ENCODE measurements at places on chromosomes 3 and 15.

GRCh38 chr3:151379083-151379734 is 5.3 kb downstream of the P2RY12 start:
- DNase-seq: no peak

DNA sequence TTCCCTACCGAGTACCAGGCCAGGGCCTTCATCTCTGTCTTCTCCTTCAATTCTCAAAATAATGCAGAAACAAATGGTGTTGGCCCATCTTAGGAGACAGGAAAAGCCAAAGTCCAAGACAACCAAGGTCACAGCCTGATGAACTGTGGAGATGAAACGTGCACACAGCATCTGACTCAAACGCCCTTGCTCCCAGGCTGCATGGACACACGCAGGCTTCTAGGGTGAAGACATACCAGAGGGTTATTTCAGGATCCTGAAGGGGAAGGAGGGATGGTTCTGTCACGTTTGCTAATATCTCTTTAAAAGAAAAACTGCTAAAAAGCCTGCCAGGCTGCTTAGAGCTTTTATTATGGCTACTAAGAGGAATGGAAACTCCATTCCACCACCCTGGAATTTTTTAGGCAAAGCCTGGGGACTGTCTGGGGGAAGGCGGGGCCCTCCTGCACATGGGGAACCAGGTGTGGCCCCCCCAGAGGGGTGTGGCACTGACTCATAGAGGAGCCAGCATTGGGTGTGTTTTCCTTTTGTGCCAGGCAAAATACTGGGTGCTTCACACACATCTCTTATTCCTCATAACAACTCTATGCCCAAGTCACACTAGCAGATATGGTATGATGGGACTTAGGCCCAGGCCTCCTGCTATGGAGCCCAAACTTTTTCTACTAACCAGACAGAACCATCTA is 62.9 kb downstream of the UMPS start:
- no peak for DNase-seq

DNA sequence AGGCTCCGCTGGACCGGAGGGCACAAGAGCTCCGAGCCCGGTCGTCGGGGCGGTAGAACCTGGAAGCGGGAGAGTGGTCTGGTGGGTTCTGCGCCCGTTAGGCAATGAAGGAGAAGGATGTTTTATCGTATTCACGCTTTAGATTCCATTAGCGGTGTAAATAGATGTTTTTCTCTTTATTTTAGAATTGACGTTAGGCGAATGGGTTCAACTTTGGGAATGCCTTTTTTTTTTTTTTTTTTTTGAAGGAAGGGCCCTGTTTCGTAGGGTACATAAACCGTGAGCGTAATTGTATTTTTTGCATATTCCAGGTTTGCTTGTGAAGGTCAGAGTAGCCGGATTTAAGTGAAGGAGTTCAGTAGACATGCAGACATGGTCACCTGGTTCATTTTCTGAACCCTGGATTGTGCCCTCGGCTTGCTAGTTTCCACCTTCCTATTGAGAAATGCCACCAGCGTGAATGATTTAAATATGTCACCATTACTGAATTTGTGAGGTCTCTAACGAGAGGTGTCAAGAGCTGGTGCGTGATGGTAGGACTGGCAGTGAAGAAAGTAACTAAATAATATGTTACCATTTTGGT is 808 bp downstream of the RBM6 start:
- no peak for DNase-seq

GRCh38 chr15:66849746-66850077 is 147.7 kb downstream of the SMAD6 start:
- no peak for DNase-seq

GRCh38 chr3:177835008-177835407 is 637.7 kb upstream of the TBL1XR1 start:
- no peak for DNase-seq

- no peak for DNase-seq
These were observed 14.0 kb downstream of the FBXL22 start for GRCh38 chr15:63611177-63611576.

GRCh38 chr3:123961508-123961856 is 453 bp upstream of the CCDC14 start:
- DNase-seq: no peak

GRCh38 chr3:32143849-32144757 is 37.7 kb downstream of the GPD1L start:
- DNase-seq: peak; percentile 85

DNA sequence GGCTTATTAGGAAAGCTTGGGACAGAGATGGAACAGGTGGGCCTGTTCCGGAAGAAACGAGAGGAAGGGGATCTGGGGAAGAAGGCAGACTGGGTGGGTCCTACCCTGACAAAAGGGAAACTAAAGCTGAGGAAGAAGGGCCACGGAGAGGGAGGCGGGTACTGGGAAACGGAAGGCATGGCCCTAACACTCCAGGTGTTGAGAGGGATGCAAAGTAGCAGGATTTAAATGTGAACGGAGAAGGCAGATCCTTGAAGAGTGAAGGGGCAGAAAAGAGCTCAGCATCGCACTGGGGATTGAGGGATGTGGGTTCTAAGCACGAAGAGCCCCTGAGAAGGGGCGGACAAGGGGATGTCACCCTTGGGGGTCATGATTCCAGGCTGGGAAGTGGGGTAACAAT is 735 bp downstream of the STIMATE start:
- no peak for DNase-seq

GRCh38 chr15:50358845-50359244 is 3.8 kb upstream of the GABPB1 start:
- DNase-seq: no peak

DNA sequence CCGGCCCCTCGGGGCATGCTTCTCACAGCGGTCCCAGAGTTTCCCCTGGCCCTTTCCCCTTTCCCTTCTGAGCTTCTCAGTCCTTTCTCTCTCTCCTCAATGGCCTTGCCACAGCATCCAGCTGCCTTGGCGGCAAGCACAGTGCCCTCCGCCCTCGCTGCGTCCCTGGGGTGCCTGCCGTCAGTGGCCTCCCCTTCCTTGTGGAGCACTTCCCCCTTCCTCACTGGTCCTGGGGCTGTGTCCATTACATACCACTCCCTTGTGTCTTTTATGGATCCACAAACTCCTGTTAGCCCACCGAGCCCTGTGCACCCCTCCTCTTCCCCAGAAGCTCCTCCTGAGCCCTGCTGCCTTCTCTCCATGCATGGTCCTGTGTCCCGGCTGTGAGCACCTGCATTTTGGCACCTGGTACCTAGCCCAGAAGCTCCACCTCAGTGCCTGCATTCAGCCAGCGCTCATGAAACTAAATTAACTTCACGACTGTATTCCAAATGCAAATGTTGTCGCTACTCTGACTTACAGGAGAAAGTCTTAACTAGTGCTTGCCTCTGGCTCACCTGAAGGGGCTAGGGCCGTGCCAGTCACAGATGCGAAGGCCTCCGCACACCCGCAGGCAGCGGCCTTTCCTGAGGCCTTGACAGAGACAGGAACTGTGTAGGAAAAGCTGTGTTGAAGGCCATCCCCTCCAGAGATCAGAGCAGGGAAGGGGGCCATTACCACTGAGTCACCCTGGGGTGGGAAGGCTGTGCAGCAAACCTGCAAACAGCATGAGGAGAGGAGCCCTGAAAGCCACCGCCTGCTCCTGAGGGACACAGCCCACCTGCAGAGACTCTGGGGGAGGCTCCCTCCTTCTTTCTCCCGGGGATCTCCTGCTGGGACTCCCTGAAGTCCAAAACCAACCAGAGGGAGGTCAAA is 19.1 kb upstream of the KLF13 start:
- no peak for DNase-seq

DNA sequence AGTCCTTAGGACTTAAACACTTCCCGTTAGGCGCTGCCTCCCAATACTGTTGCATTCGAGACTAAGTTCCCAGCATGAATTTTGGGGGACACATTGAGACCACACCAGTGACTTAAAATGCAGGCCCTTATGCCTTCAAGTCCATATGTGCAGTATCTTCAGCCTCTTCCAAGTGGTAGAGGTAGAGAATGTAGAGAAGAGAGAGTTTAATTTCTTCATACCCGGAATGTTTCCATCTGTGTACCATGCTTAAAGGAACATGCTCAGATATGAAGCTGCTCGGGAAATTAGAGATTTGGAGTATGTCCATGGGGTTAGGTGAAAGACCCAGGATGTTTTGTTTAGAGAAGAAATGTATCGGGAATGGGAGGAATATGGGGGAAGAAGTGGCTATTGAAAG is 12.6 kb downstream of the DUT start:
- DNase-seq: no peak

DNA sequence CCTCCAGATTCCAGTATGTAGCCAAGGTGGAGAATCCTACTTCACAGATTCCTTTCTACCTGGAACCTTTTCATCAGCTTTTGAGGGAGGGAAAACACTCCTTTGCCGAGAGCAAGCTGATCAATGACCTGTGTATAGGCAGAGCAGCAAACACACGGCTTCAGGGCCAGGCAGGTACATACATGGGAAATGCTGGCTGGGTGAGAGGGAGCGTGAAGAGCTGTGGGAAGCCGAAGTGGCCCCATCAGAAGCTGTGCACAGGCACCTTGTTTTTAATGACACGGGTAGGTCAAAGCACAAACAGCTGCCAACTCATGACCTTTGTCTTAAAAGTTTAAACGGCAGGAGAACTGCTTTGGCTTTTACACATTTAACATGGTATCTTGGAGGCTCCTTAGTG is 25.3 kb downstream of the STARD5 start:
- DNase-seq: no peak

GRCh38 chr3:173584838-173585831 is 187.6 kb downstream of the NLGN1 start:
- no peak for DNase-seq

GRCh38 chr3:174110761-174111160 is 713.2 kb downstream of the NLGN1 start:
- no peak for DNase-seq

Data from glomerular endothelial cell (primary cell).